AG04449 (cell line): ENCODE measurements at places on chromosomes 4 and X.

GRCh38 chrX:130110379-130111219 lies at the start of gene ELF4:
ELF4 (minus strand) TSS chrX:130110497; CDS start chrX:130081330, 29,167 bp downstream.
- DNase-seq: no peak

- DNase-seq: no peak
These were observed 255.6 kb upstream of the JADE1 start for GRCh38 chr4:128553686-128554515.

DNA sequence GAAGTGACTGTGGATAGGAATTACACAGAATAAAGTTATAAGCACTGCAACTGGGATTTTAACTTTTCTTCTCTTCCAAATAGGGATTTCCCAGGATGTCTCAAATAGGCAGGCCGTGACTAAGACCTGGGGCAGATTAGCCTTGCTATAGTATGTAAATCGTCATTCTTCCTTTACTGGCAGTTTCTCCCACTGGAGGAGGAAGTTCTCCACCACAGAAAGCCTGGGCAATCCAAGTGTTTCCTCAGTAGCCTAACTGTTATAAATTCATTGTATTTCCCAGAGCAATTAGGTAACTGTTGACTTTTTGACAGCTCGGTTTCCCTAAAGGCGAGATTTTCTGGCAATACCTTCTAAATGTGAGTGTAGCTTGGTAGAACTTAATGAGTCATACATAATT lies at the start of gene TNIP3:
TSS of gene TNIP3 (minus strand) at position 31 of the 400 bp plus-strand sequence. CDS start 196 bp downstream, outside the sequence.
- no peak for DNase-seq

DNA sequence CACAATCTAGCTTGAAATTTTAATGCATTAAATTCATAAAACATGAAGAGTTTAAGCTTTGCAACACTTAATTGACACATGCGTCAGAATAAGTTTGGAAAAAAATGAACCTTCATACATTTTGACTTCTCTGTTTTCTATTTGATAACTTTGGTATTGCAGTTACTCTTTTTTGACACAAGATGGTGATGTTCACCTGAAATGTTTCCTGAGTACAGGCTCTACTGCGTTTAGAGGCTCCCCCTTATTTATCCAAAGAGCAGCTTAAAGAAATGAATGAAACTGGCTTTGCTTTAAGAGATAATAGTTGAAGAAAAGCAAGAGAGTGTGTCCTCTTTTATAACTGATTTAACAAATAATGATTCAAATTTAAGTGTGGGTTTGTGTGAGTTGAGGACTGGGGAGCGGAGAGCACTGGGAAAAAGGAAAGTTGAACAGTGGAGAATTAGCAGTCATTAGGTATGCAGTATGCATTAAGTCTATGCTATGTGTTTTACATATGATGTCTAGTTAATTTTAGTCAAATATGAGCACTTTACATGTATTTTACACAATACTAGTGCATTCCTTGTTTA lies 180.6 kb upstream of the NUDT6 start:
- DNase-seq: peak; percentile 26

DNA sequence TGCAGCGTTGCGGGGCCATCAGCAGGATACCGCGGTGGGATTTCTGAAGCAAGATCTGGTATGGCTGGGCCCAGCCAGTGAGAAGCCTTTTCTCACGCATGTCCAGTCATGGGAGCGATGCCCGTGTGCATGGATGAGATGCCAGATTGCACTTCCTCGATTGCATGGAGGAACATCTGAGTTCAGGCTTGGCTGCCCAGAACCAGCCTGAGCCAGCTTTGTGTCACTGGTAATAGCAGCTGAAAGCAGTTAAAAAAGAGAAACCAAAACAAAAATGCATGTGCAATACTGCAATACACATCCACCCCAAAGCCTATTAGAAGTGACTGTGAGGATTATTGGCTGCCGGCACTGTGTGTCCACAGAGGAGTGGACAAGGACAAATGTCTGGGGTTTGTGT lies 59.3 kb downstream of the PSAPL1 start:
- DNase-seq: no peak

DNA sequence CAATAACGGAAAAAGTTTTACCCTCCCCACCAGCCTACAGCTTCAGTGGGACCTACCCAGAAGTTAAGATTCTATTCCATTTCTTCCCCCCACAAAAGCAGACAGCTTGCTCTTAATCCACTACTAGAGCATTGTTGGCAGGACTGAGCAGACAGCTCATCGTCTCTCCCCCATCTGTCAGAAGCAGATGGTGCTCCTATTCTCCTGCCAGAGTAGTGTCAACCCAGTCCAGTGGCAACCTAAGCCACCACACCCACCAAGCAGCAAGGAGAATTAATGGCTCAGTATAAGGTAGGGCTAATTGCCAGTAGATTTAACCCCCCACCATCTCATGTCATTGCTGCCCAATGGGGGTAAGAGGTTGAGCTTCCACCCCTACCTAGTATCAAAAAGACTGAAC lies 62.0 kb downstream of the AWAT2 start:
- DNase-seq: no peak

DNA sequence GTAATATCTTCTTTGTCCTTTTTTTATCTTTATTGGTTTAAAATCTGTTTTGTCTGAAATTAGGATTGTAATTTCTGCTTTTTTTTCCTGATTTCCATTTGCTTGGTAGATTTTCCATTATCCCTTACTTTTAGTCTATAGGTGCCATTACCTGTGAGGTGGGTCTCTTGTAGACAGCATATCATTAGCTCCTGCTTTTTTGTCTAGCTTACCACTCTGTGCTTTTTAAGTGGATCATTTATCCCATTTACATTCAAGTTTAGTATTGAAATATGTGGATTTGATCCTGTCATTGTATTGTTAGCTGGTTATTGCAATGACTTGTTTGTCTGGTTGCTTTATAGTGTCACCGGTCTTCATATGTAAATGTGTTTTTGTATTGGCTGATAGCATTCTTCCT lies 958.6 kb upstream of the SLIT2 start:
- DNase-seq: no peak

GRCh38 chr4:36532670-36533379 lies 251.4 kb downstream of the DTHD1 start:
- DNase-seq: no peak

DNA sequence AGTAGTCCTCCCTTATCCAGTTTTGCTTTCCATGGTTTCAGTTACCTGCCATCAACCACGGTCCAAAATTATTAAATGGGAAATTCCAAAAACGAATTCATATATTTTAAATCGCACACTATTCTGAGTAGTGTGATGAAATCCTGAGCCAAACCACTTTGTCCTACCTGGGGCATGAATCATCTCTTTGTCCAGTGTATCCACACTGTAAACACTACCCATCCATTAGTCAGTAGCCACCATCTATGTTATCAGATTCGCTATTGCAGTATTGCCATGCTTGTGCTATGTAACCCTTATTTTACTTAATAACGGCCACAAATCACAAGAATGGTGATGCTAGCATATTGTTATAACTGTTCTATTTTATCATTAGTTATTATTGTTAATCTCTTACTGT lies 704.6 kb downstream of the SMARCA1 start:
- no peak for DNase-seq

GRCh38 chr4:47721485-47721884 lies 116.4 kb downstream of the CORIN start:
- DNase-seq: no peak

- DNase-seq: peak; percentile 69
These were observed 156.6 kb upstream of the SCML1 start for GRCh38 chrX:17580539-17581152.

DNA sequence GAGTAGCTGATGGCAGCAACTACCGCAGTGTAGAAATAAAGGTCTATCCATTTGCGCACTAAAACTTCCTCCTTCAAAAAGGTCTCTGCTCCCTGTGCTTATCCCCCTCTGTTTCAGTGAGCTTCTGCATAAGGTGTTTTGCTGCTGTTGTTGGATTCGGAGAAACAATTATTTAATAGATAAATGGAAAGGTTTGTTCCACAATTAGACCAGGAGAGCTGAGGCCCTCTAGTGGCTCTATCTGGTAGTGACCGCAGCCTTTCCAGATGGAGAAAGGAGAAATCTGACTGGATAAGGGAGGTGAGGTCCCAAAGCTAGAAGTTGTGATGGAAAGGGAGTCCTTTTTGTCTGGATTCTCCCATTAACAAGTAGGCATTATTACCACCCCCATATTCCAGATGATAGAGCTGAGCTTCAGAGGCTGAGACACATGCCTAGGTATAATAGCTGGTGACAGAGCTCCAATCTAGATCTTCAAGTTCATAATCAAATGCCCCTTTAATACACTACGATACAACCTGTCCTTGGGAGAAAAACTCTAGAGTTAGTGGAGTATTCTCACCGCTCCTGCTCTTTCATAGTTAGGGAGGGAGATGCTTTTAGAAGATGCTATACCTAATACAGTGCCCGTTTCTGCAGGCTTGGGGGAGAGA lies 5.1 kb upstream of the GABRQ start:
- DNase-seq: no peak

DNA sequence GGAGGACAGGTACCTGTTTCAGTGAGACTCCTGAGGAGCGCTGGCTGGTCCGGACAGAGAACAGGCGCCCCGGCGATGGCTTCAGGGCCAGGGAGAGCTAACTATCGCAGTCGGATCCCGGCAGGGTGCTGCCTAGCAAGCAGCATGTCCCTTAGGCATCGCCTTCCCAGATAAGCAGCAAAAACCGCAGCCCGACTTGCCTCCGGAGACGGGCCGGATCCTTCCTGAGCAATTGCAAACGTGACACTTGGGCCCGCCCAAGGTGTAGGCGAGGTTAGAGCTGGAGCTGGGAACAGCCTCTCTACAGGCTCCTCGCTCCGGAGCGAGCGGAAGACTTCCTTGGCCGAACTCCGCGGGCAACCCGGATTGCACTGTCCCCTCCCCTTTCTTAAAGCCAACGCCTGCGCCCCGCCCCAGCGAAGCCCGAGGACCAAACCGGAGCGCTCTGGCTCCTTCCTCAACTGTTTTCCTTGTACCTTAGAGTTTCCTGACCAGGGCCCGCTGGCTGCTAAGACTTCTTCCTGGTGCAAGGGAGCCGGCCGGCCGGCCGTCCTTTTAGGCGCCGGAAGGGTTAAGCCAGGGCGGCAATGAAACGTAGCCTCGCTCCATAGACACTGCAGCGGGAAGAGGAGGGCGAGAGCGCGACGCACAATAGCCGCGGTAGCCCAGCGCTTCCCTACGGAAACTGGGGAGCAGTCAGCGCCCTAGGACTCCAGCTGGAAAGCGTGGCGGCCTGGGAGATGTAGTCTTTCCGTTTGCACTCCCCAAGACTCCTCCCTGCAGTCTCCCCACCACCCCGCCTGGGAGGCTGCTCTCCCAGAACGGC lies at the start of gene OPHN1:
TSS of gene OPHN1 (minus strand) at position 341 of the 826 bp plus-strand sequence. CDS start 475 bp downstream, outside the sequence.
- DNase-seq: no peak

DNA sequence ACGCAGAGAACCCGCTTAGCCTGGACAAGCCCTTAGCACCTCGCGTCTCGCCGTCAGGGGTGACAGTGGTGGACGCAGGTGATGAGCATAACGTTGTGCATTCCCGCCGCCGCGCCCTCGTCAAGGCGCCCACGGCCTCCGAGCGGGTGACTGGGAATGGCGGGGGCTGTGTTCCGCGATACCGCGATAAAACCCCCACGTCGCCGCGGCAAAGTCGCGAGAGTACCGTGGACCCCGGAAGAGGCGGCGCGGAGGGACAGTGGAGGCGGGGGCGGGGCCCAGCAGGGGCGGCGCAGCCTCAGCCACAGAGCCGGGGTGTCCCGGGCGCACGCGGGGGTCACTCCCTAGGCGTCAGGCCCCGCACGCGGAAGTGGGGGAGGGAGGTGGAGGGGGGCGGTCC lies 53.8 kb downstream of the ZFYVE28 start:
- DNase-seq: no peak

DNA sequence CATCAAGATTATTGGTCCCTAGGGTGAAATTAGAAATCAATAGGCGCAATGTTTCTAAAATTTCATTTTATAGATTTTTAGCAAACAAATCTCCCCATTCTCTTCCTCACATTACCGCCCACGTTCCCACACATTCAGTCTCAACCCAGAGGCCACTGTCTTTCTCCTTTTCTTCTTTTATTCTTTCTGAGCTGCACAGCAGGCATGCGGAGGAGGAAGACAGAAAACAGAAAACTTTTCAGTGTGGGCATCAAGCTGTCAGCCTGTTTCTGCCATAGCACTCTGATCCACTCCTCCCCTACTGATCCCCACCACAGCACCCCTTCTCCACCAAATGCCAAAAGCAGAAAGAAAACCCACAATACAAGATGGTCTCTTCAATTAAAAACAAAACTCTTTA lies 94.8 kb upstream of the ADAMTS3 start:
- DNase-seq: no peak

DNA sequence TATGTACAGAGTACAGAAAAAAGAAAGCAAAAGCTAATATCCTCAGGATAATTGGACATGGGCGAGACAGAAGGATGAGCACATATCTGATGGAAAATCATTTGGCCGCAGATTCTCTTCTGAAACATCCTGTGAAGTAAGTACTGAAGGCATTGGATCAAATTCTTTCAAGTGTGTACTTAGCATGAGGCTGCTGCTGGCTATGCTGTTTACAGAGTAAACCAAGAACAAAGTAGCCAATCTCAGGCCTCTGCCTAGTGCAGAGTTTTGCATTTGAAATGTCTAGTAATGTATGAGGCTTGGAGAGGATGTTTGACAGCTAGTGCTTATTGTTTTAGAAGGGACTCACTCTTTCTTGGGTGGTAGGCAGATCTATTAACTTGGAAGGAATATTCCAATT lies 128.5 kb downstream of the MAGEC2 start:
- no peak for DNase-seq

- peak; percentile 10 for DNase-seq
These were observed 19.5 kb upstream of the SYTL5 start for GRCh38 chrX:37986893-37987292.

- no peak for DNase-seq
These were observed 50.4 kb downstream of the MGARP start for GRCh38 chr4:139229534-139230039.

GRCh38 chr4:20185103-20185502 lies 66.6 kb upstream of the SLIT2 start:
- DNase-seq: no peak

DNA sequence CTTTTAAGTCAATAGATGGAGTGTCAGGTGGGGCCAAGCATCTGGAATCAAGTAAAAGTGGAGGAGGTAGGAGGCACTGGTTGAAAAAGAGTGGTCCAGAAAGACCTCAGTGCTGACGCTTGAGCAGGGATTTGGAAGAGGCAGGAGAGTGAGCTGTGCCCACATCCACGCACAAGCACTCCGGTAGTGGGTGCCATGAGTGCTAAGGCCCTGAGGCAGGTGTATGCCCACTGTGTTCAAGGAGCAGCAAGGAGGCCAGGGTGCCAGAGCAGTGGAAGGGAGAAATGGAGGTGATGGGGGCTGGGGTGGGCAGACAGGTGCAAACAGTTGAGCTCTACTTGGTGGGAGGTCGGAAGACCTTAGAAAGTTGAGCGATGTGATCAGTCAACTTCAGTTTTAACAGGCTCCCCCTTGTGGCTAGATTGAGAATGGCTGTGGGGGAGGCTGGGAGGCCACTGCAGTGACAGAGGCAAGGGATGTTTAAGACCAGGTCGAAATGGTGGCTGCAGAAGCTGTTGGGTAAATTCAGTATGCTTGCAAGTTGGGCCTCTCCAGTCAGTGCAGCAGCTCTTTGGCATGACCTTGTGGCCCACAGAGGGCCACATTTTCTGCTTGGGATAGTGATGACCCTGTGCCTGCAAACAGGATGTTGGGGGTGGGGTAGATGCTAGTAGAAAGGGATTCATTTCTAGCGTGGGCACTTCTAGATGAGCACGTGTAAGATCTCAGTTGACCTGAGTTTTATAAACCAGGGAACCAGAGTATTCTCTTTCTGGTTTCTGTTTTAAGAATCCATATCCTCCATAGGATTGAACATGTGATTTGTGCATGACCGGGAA lies 12.7 kb downstream of the TKTL1 start:
- DNase-seq: no peak

- peak; percentile 17 for DNase-seq
These were observed 47.7 kb downstream of the DDX3X start for GRCh38 chrX:41381685-41382084.
